ENCODE measurements at places on chromosomes 11 and 22. TPM values are rescaled to one million over a fixed set of nuclear protein-coding genes. Genes with fewer than 3 reads are reported as not detected.

DNA sequence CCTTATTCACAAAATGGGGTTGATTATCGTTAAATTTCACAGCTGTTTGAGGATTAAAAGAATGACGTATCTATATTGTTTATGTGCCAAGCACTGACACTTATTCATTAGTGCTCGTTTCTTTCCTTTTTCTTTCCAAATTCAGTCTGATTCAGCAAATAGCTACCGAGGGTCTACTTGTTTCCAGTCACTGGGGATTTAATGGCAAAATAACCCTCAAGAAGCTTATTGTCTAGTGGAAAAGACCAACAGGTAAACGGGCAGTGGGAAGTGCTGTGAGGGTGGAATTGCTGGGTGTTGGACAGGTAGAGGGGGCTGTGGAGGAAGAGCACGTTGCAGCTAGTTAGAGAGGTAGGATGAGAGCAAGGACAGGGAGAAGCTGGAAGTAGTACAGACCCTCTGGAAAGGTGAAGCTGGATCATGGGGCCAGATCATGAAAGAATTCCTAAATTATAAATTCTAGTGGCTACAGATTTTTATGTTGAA, 48.3 kb upstream of the BIRC3 start:
- DNase-seq: no peak
- H3K27me3 ChIP-seq: no peaks in the 10 kb centered on the region
- no peaks in the 10 kb centered on the region for H3K36me3 ChIP-seq
- H3K4me3 ChIP-seq: peak overlapping the region; percentile 62
- H3K4me1 ChIP-seq: peaks cover 3% of the 10 kb centered on the region

GRCh38 chr22:27620367-27621154, 181.0 kb downstream of the MN1 start:
- H3K4me3 ChIP-seq: no peak overlapping the region
- no peaks in the 10 kb centered on the region for H3K27me3 ChIP-seq
- no peak overlapping the region for H3K27ac ChIP-seq
- H3K36me3 ChIP-seq: no peaks in the 10 kb centered on the region

DNA sequence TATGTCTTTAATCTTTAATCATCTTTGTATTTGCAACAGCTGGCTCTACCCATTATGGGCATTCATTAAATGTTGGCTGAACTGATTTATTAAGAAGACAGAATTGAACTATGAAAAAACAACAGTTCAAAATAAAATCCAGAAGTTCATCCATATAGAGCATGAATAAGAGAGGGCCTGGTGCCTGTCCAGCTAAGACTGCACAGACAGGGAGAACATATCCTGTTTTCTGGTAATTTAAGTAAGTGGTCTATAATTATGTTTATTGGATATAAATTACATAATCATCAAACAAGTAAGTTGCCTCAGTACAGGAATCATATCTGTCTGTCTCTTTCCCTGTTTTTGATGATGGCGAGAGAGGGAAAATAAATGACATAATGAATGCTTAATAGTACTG, 137.2 kb downstream of the RBFOX2 start:
- peaks cover 6% of the 10 kb centered on the region for H3K4me1 ChIP-seq
- H3K36me3 ChIP-seq: no peaks in the 10 kb centered on the region
- no peak overlapping the region for H3K4me3 ChIP-seq

GRCh38 chr22:24518771-24519485, 23.8 kb downstream of the UPB1 start:
- H3K36me3 ChIP-seq: no peaks in the 10 kb centered on the region
- no peak overlapping the region for H3K27ac ChIP-seq
- H3K27me3 ChIP-seq: no peaks in the 10 kb centered on the region
- no peak for DNase-seq
- no peaks in the 10 kb centered on the region for H3K4me1 ChIP-seq

DNA sequence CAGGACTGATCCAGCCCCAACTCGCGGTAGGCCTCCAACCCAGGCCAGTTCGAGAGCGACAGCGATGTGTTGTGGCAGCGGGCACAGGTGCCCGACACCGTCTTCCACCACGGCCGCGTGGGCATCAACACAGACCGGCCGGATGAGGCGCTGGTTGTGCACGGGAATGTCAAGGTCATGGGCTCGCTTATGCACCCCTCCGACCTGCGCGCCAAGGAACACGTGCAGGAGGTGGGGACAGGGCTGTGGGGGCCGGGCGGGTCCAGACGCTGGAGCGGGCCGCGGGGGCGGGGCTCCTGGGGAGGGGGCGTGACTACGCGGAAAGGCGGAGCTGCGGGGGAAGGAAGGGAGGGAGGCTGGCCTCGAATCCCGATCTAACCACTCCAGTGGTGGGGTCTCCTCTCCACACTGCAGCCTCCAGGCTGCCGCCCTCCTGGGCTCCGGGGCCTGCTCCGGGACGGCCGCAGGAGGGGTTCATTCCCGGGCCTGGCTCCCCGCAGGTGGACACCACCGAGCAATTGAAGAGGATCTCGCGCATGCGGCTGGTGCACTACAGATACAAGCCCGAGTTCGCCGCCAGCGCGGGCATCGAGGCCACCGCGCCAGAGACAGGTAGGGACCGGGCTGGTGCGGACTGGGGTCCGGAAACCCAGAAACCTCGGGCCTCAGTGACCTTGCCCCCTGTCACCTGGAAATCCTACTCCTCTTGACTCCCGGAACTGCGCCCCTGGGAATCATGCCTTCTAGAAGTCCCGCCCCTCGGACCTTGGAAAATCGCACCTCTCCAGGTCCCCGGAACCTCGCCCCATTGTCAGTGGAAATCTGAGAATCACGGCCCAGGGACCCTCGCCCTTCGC, 14.9 kb downstream of the TMEM258 start:
- no peaks in the 10 kb centered on the region for H3K4me1 ChIP-seq
- H3K36me3 ChIP-seq: no peaks in the 10 kb centered on the region
- peak; percentile 85 for DNase-seq
- H3K27ac ChIP-seq: no peak overlapping the region

DNA sequence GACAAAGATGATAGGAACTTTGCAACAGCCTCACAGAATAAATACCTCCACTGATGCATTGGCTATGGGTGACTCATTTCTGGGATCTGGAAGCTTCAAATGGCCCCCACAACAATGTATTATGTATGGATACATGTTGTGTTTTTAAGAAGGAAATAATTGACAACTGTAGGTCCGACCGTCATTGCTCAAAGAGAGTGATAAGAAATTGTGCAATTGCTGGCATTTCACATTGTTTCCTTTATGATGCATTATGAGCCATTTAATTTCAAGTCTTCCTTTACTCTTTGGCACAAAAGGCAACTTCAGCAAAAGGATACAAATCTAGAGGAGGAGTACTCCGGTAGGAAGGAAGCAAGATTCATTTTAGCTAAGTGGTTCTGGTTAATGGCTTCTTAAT, 2.0 kb downstream of the ANO3 start:
- no peaks in the 10 kb centered on the region for H3K4me1 ChIP-seq
- no peaks in the 10 kb centered on the region for H3K36me3 ChIP-seq
- no peak for DNase-seq
- no peak overlapping the region for H3K27ac ChIP-seq

- H3K27ac ChIP-seq: peak overlapping the region; percentile 67
- H3K4me1 ChIP-seq: peaks cover 2% of the 10 kb centered on the region
- H3K27me3 ChIP-seq: no peaks in the 10 kb centered on the region
- peak overlapping the region; percentile 37 for H3K4me3 ChIP-seq
Observed at GRCh38 chr11:8809241-8809938, 101.6 kb upstream of the AKIP1 start.

GRCh38 chr11:46948378-46949131, 12.0 kb downstream of the CSTPP1 start:
- no peaks in the 10 kb centered on the region for H3K4me1 ChIP-seq
- no peak for DNase-seq
- H3K36me3 ChIP-seq: no peaks in the 10 kb centered on the region
- no peak overlapping the region for H3K4me3 ChIP-seq
- no peak overlapping the region for H3K27ac ChIP-seq
- no peaks in the 10 kb centered on the region for H3K27me3 ChIP-seq

- no peak overlapping the region for H3K4me3 ChIP-seq
- no peaks in the 10 kb centered on the region for H3K4me1 ChIP-seq
- H3K27ac ChIP-seq: no peak overlapping the region
- no peaks in the 10 kb centered on the region for H3K36me3 ChIP-seq
Observed at GRCh38 chr22:30294066-30294465, 4.8 kb upstream of the CASTOR1 start.

Gene ANGPTL5
- not detected for polyA plus RNA-seq

Gene CRYBB3
- 3.2 TPM for polyA plus RNA-seq

Gene CLMP
- 23.8 TPM for polyA plus RNA-seq

Gene MTFP1
- 4.0 TPM for polyA plus RNA-seq

DNA sequence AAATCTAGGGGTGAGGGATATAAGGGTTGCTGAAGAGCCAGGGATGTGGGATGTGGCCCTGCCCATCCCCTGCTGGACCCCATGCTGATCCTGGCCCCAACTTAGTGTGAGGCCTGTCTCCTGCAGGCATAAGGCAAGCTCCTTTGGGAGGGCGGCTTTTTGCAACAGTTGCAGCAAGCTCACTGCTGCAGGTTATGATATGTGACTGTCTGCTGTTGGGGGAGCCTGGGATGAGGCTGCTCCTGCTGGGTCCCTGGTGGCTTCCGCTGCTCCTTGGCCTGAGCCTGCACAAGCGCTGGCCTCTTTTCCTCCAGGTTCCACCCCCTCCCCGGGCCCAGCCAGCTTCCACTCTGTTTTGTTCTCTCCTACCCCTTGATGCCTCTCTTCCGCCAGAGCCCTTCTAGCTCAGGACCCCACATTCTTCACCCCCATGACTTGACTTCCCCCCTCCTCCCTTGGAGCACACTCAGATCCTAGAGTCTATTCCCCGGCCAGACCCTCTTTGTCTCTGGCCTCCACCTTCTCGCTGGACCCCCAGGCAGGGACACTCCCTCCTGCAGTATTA, 35.0 kb upstream of the SYT13 start:
- H3K27ac ChIP-seq: no peak overlapping the region
- H3K4me1 ChIP-seq: no peaks in the 10 kb centered on the region
- no peak overlapping the region for H3K4me3 ChIP-seq
- H3K36me3 ChIP-seq: no peaks in the 10 kb centered on the region
- H3K27me3 ChIP-seq: no peaks in the 10 kb centered on the region
- DNase-seq: no peak

Gene BATF2
- polyA plus RNA-seq: 1.4 TPM

- H3K4me1 ChIP-seq: no peaks in the 10 kb centered on the region
- no peak overlapping the region for H3K4me3 ChIP-seq
- H3K36me3 ChIP-seq: no peaks in the 10 kb centered on the region
- H3K27ac ChIP-seq: no peak overlapping the region
Observed at GRCh38 chr22:36068776-36069344, 40.2 kb upstream of the RBFOX2 start.

Gene SMC1B
- polyA plus RNA-seq: not detected

GRCh38 chr11:119693253-119693815, 35.7 kb downstream of the NECTIN1 start:
- no peaks in the 10 kb centered on the region for H3K4me1 ChIP-seq
- H3K4me3 ChIP-seq: no peak overlapping the region
- DNase-seq: no peak
- H3K27me3 ChIP-seq: no peaks in the 10 kb centered on the region
- no peaks in the 10 kb centered on the region for H3K36me3 ChIP-seq
- H3K27ac ChIP-seq: no peak overlapping the region
